ENCODE measurements at places on chromosomes 1 and 21.

- DNase-seq = no peak
Measured at GRCh38 chr1:15983275-15983674, 7.4 kb upstream of the ZBTB17 start.

- no peak for DNase-seq
Measured at GRCh38 chr1:230359992-230360668, 66.0 kb downstream of the PGBD5 start.

GRCh38 chr1:49465486-49466185 is 558.1 kb downstream of the AGBL4 start:
- no peak for DNase-seq

GRCh38 chr21:16588433-16588860 is 858.7 kb downstream of the USP25 start:
- DNase-seq = no peak

DNA sequence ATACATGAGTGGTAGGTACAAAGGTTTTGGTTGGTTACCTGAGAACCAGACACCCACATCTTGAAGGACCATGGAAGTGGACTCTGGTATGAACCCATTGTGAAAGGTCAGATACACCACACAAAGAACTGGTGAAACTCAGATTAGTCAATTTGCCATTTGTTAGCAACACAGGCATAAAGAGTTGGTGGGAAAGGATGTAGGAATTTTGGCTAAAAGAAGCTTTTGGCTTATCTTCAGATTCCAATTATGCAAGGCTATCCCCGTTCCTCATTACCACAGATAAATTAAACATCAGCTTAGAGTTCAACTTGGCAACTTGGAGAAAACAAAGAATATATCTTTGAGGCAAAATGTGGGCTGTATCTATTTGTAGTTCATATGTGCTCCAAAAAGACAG is 87.0 kb upstream of the IRF2BP2 start:
- no peak for DNase-seq

GRCh38 chr1:14259191-14259757 is 339.2 kb upstream of the KAZN start:
- no peak for DNase-seq

DNA sequence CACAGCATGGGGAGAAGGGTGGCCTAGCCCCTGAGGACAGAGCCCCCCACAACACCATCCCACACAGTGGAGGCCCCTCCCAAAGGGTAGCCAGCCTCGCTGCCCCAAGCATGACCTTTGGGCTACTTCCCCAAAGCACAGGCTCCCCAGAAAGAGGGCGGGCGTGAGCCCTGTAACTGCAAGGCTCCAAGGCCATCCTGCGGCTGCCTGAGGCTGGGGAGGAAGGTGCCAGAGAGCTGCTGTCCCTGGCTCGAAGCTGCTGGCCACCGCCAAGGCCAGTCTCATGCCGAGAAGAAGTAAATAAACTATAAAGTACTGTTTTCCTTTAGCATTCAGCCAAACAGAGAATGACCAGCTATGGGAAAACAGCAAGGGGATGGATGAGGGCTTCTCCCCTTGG is 27.5 kb downstream of the UBASH3A start:
- peak; percentile 39 for DNase-seq

- no peak for DNase-seq
Measured at GRCh38 chr1:2135441-2135841, 59.1 kb downstream of the FAAP20 start.

DNA sequence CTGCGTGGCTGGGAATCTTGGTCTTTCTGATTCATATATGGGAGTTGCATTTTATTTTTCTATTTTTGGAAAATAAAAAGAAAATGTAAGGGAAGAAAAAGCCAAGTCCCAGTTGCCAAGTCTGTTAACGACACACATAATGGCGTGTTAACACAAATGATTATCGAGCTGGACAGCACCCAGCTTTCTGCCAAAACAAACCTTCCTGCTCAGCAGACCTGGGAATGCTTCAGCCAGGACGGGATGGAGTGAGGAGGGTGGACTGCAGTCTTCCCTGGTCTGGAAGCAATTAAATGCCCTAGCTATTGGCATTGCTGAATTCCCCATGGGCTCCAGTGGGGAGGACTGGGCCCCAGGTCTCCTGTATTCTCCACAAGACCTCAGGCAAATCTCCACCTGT is 184.2 kb upstream of the USP24 start:
- DNase-seq = no peak
